ENCODE measurements at places on chromosomes 12 and 14.

DNA sequence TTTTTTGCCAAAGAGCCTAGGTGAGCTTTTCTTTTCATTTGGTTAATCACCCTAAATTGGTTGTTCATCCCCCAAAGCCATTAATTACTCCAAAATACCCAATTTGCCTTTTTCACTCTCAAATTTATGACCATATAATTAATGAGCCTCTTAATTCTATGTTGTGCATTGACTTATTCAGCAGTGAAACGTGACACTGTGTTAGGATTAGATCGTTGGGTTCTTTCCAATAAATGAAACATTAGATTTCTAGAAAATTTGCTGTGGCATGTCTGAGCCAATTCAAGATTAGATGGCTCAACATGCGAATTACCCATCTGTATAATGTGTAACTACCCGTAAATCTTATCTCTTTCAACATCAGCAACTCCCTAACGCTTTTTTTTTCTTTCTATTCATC is 273.4 kb downstream of the BMP4 start:
- DNase-seq = no peak

DNA sequence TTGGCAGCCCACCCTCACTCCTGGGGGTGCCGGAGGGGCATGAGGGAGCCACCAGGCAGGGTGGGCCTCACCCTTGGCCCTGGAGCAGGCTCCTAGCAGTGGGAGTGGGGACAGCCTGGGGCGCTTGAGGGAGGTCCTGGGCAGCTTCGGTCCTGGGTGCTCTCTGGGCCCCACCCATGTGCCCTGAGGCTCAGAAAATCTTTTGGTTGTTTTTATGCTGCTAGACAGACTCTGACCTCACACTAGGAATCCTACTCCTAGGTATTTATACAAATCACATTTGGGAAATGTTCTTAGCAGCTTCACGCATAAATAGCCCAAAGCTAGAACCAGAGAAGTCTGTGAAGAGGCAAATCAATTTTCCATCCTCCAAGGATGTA is 10.9 kb upstream of the ULK1 start:
- no peak for DNase-seq

- no peak for DNase-seq
These were observed 43.3 kb upstream of the RASSF3 start for GRCh38 chr12:64566831-64567517.

GRCh38 chr14:37623971-37624370 is 28.5 kb downstream of the TTC6 start:
- DNase-seq = no peak

DNA sequence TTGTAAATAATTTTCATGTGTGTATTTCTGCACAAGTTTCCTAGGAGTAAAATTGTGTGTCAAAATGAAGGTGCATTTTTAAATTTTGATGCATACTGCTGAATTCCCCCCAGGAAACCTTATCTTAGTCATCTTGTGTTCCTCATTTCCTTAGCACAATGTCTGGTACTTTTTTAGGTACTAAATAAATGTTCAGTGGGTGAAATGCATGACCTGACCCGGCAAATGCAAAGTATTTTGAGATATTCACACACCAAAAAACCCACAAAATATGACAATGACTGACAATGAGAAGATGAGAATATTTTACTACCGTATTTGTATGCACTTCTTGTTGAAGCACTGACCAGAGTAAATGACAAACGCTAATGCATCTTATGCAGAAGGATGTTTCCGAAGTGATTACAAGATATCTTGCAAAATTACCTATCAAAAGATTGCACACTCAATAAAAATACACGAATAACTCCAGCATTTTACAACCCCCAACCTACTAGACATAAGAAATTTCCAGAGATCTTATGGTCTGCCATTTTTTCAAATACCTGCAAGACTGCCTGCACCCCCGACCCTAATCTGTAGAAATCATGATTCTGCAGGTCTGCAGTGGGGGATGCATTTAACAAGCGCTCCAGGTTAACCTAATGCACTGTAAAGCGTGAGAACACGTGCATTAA is 895 bp upstream of the PRKAB1 start:
- no peak for DNase-seq

DNA sequence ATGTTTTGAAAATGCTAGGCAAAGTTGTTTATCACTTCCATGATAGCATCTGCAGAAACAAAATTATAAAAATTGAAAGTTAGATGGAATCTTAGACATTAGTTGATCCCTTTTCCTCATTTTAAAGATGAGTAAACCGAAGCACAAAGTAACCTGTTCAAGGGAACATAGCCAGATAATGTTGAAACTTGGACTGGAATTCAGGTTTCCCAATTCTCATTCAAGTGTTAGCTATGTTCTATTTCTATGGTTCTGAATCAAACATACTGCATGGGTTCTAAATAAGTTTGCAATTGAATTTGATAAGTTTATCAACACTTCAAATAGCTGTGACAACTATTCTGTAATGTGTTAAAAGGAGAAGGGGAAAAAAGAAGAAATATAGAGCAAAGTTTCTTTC is 122.4 kb upstream of the SOX5 start:
- DNase-seq = no peak

- DNase-seq = no peak
These were observed 2.6 kb downstream of the SOAT2 start for GRCh38 chr12:53105712-53106439.

DNA sequence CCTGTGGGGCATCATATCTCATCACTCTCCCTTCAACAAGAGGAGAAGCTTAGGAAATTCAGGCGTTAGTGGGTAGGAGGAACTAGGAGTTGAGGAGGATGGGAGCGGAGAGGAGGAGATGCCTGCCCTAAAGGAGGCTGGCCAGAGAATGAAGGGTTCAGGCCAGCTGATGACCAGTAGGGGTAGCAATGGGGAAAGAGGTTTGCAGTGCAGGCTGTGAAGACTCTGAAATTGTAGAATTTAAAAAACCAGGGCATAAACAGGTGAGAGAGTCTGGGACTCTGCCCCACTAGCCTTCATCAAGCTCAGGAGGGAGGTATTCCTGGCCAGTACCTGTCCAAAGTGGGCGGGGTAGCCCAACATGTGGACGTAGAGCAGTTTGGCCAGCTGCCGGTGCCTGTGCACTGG is 809 bp downstream of the AP1G2 start:
- no peak for DNase-seq

GRCh38 chr14:63438065-63438757 is 105.0 kb downstream of the PPP2R5E start:
- peak; percentile 46 for DNase-seq

GRCh38 chr12:54349679-54350078 is 14.6 kb downstream of the GPR84 start:
- DNase-seq = no peak

DNA sequence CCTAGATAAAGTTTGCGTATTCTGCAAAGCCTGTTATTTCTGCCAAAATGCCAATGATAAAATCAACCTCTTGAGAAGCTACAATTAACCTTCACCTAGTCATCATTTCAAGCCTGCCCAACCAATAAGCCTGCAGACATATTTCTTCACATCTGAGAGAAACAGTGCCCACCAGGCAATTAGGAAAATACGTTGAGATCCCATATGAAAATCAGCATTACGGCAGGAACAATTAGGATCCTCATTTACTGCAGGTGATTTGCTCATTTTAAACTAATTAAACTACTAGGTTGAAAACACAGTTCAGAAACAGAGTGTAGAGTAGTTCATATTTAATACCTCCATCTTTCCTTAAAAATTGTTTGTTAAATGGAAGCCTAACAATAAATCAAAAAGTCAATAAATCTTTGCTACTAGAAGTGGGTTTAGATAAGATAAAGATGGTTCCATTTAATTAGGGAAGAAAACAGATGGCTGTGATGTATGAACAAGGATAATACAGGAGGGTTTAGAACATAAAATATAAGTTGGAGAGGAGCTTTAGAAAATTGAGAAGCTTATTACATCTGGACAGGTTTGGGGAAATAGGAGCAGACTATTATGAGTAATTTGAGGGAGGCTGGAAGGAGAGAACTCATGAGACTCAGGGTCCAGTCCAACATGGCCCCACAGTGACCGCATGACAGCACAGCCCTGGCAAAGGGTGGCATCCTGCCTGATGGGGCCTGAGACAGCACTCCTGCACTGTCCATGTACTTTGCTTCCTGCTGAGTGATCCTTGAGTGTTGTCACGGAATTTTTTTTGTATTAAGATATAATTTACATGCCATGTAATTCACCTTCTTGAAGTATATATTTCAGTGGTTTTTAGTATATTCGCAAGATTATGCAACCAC is 26.9 kb upstream of the PYGL start:
- DNase-seq = no peak

- DNase-seq = no peak
These were observed 147.9 kb downstream of the ETV6 start for GRCh38 chr12:11797317-11797913.

DNA sequence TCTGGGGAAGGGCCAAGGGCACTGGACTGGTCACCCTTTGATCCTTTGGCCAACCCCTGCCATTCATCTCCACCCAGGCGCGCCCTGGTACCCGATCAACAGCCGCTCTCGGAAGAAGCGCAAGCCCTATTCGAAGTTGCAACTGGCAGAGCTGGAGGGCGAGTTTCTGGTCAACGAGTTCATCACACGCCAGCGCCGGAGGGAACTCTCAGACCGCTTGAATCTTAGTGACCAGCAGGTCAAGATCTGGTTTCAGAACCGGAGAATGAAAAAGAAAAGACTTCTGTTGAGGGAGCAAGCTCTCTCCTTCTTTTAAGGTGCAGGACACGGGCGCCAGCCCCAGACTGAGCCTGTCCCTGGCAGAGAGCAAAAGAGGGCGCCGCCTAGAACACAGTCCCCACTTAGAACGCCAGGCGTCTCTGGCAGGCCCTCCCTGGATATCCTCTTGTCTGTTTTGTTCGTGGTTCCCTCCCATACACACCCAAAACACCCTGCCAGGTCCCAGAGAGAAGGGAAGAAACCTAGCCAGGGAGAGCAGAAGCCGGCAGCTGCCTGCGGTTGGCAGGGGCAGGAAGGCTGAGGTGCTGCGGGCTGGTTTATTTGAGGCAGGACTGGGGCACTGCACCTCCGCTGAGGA is 1.7 kb downstream of the HOXC12 start:
- DNase-seq = no peak

GRCh38 chr12:121673013-121673511 is 3.6 kb upstream of the MORN3 start:
- DNase-seq = peak; percentile 12
